Endothelial cell (in vitro differentiated cells): ENCODE measurements at places on chromosomes 12 and 14.

GRCh38 chr14:64601571-64601970, 51.8 kb downstream of the PPP1R36 start:
- DNase-seq = no peak

GRCh38 chr12:53736592-53736991, 9.3 kb upstream of the CALCOCO1 start:
- DNase-seq = no peak

GRCh38 chr12:129641926-129642325, 261.9 kb downstream of the TMEM132D start:
- no peak for DNase-seq

DNA sequence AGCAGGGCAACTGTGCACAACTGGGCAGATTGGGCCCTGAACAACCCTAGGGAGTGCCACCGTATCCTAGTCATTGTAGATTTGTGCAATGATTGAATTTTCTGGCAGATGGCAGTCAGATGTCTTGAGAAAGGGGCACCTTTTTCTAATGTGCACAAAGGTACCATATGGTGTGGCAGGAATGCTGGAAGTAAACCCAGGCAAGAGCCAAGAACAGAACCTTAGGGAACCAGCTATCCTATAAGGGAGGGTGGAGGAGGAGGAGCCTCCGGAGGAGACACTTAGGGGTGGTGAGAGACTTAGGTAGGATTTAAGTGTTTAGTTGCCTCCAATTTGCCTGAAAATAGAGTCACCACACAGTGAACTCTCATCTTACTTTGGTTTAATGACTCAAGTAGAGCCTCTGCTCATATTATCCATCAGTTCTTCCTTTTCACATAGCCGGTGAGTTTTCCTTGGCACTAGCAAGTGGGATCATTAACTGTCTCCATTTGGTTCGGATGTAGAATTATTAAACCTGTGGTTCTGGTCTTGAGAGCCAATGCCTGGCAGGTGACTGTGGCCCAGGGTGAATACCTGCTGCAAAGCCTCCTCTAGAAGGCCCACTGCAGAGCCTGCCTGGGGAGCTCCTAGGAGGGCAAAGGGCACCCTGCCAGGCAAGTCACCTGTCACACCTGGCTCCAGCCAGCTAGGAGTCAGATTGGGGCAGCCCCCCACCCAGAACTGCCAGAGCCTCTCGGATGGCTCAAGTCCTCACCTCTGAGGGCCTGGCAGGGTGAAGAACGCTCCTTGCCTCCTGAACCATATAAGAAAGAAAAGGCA, 184.4 kb upstream of the HIF1A start:
- DNase-seq = no peak

DNA sequence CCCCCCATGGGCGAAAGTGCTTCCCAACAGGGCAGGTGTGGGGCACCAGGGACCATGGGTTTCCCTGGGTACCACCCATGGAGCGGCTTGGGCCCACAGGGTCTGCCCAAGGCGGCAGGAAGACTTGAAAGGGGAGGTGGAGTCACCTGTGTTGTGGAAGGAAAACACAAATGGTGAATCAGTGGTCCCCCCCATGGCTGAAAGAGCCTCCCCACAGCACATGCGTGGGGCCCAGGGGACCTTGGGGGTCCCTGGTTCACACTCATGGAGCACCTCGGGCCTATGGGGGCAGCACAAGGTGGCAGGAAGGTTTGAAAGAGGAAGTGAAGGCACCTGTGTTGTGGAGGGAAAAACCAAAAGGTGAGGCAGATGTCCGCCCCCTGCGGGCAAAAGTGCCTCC, 581.9 kb downstream of the ALG10 start:
- DNase-seq = no peak

DNA sequence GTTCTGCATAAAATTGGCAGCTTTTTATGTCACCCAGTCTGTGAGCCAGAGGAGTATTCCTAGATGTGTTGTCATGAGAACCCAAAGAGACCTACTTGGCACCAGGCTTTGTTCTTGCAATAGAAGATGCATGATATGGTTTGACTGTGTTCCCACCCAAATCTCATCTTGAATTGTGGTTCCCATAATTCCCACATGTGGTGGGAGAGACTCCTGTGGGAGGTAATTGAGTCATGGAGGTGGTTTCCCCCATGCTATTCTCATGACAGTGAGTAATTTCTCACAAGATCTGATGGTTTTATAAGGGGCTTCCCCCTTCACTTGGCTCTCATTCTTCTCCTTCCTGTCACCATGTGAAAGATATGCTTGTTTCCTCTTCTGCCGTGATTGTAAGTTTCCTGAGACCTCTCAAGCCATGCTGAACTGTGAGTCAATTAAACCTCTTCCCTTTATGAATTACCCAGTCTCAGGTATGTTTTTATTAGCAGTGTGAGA, 572.0 kb upstream of the ATP2B1 start:
- DNase-seq = no peak

- no peak for DNase-seq
These were observed 73.0 kb downstream of the FUT8 start for GRCh38 chr14:65485516-65485915.

- DNase-seq = no peak
These were observed 68.9 kb downstream of the DAD1 start for GRCh38 chr14:22519877-22520685.

- no peak for DNase-seq
These were observed 14.1 kb downstream of the AKT1 start for GRCh38 chr14:104781271-104782077.

DNA sequence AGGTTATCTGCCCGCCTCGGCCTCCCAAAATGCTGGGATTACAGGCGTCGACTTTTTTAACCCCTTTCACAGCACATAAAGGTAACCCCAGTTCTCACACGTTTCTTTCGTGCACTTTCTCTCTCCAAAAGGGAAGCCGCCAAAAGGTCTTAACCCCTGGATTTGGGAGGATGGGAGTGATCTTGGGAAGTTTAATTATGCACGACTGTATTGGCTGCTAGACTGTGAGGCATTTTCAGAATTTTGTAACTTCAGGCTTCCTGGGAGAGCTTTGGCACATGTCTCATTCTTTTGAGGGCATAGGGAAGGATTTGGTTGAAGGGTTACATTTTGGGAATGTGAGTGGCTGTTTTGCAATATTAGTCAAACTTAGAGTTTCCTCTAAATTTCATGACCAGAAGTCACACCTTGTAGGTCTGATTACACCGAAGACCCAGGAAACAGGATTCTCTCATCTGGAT, 1.4 kb upstream of the SMARCC2 start:
- no peak for DNase-seq

- DNase-seq = no peak
These were observed 125.2 kb downstream of the SLC25A47 start for GRCh38 chr14:100448376-100448775.

- no peak for DNase-seq
These were observed 13.2 kb downstream of the TRIM9 start for GRCh38 chr14:51081712-51082111.

DNA sequence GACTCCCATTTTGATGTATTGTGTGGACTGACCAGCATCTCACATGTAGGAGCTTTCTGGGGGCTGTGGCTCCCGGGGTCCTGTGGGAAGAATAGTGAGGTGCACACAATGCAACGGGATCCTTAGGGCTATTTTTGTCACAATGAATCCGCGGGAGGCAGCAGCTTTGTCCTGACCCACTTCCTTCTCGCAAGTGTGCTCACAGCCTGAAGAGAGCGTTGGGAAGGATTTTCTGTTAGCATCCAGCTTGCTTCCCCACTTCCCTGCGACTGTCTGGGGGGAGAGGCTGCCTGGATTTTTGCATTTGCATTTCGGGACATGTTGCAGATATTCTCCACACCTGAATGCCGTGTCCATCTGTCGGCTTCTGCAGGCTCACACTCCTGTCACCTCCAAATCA, 31.9 kb downstream of the FZD10 start:
- DNase-seq = no peak

DNA sequence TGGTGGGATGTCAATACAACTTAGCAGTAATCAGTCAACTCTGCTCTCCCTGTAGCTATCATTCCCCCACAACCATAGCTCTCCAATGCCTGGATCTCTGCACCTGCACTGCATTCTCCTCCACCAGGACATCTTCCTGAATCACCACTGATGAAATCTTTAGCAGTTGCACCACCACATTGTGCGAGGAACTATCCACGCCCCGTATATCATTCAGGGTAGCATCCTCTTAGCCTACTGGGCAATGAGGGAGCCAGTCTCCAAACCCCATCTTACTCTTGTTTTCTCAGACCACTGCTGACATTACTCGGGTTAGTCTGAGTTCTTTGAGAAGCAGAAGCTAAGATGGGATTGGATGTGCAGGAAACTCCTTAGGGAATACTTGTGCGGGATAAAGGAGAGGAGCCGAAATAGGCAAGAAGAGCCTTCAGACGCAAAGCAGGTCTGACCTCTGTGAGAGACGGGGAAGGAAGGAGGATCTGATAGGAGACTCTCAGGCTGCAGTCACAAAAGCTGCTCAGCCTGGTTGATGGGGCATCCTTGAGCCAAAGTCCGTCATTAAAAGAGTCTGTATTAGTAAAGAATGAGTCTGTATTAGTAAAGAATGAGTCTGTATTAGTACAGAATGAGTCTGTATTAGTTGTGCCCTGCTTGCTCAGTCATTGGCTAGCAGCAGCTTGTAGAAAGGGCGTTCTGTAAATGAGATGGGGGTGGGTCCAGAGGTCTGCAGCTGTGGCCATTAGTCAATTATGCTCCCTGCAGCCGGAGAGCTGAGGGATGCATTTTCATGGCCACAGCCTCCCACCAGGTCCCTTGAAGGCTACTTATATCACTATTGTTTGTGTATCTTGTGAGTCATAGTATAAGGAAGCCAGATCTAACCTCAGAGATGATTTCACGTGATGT, 49.6 kb upstream of the RASSF3 start:
- no peak for DNase-seq

DNA sequence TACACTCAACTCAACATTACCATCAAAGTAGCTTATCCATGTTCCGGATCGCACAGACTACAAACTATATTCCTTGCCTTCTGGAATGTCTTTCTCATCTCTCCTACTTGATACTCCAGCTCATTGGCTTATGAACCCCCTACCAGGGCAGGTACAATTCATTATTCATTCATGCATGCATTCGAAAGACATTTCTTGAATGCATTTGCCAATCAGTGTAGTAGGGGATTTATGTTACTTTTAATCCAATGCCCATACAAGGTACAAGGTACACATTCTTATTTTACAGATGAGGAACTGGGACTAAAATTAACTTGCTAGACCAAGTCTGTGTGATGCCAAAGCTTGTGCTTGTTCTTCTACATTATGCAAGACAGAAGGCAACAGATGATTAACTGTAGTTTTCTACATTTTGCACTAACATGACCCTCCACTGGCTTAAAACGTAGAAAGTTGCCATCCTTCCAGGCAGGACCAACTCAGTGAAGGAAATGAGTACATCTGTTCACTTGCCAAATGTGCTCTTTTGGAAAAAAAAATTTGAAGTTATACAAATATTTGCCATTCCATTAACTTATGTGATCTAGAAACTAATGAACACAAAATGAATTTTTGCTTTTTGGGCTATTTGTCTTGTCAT, 53.8 kb upstream of the KCNJ8 start:
- no peak for DNase-seq

- no peak for DNase-seq
These were observed at the start of gene DNAJC22 for GRCh38 chr12:49346659-49347310. Gene DNAJC22, plus strand, starts transcription at chr12:49346888. Its CDS starts 1,985 bp downstream, at chr12:49348873.

DNA sequence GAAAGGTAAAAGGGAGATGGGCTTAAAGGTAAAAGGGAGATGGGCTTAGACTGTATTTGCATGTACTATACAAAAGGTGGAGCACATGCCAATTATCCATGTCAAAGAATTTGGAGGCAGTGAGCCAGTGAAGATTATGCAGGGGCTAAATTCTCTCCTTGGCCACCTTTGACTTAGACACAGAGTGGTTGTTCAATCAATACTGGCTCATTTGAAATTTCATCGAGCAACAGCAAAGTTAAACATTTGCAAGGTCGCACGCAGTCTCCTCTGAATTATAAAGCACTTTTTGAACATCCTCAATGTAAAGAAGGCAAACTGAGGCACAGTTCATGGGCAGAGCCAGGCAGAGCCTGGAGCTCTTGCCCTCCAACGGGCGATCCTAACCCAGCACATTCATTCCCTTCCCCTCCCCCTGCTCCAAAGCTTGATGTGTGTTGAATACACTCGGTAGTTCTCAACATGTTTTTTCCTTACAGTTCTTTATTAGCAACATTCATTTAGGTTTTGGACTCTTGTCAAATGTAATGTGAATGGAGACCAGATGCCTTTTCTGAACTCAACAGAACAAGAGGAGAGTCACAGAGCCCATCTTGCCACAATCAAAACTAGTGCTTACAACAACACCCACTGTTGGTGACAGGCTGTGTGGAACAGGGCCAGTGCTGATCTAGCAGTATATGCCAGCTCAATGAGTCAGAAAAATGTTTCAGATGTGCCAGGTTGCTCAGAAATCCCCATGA, 169.7 kb upstream of the G2E3 start:
- DNase-seq = no peak

DNA sequence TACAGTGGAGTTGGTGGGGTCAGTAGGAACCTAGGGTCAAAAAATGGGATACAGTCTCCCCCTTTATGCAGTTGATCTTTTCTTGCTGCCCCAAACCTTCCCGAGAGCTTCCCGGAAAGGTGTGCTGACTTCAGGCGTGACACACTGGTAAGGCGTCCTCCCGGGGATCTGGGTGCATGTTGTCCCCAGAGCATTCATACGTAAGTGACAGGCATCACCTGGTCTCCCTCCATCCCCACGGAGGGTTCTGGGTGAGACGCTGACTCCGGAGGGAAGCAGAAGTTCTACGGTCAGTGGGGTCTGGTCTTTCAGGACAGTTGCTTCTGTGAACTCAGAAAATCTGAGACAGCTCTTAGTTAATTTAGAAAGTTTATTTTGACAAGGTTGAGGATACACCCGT, 159.6 kb upstream of the RTL1 start:
- DNase-seq = no peak

DNA sequence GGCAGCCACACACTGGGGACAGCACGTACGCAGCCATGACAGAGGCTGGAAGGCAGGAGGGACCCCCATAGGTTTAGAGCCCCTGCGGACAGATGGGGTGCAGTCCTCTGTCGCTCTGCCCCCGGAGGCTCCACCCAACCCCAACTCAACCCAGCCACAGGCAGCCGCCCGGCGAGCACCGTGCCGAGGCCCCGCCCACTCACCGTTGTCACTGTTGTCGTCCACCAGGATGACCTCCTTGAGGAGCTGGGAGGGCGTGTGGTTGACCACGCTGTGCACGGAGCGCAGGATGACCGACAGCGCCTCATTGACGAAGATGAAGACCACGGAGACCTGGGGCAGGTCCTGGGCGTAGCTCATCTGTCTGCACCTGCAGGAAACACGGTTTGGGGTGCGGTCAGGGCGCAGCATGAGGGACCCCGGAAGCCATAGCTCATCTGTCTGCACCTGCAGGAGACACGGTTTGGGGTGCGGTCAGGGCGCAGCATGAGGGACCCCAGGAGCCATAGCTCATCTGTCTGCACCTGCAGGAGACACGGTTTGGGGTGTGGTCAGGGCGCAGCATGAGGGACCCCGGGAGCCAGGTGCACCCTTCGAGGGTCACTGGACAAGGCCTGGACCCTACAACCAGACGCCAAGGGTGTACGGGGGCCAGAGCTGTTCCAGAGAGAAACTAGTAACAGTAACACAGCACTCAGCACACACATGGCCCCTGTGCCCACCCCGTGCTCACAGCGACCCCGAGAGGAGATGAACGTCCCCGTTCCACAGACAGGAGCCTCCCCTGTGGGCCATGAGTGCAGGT, 66.9 kb downstream of the GALNT9 start:
- no peak for DNase-seq
